ENCODE measurements at places on chromosomes 11 and 22. TPM values are rescaled to one million over a fixed set of nuclear protein-coding genes. Genes with fewer than 3 reads are reported as not detected.

GPR83 gene
- 0.04 TPM for polyA plus RNA-seq

DNA sequence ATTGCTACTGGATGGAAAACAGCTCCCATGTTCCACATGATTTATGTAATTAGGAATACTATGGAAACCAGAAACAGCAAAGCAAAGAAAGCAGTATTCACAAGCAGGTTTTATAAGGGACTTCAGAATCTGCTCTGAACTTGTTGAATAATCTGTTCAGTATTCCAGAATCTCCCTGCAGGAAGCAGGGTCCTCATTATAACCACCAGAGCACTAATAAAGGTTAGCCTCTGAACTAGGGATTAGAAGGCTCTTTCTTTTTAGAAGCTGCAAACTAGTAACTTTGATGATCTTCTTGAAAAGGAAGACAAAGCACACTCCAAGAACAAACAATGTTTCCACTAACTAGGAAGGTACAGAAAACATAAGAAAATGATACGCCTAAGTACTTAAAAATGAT lies 125.8 kb downstream of the DCDC1 start:
- H3K36me3 ChIP-seq: no peaks in the 10 kb centered on the region
- DNase-seq: no peak
- H3K4me3 ChIP-seq: no peak overlapping the region

DNA sequence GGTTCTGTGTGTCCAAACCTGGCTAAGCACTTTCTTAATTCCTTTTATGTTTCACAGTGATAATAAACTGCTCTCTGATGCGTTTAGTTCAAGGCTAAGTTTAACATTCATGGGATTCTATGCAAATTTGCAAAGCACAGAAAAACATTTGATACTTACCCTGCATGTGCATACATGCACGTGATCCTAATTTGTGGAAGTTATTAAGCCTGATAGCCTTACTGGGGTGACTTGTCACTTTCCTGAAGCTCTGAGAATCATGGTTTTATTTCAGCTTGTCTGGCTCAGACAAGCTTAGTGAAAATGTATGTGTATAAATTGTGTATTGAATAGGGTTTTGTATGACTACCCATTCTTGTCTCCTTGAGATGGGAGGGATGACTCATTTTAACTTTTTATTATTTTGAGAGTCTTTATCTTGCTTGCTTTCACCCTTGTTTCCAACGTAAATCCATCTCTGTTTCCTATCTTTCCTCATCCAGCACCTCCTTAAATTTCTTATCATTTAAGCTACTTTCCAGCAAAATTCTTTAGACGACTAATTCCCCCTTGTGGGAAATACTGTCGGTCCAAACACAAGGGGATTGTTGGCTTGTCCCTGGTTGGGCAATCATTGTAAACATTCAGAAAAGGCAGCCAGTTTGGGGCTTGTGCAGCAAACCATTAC lies 167.1 kb downstream of the C11orf91 start:
- no peaks in the 10 kb centered on the region for H3K27me3 ChIP-seq
- H3K36me3 ChIP-seq: no peaks in the 10 kb centered on the region

BDNF gene
- polyA plus RNA-seq: 0.35 TPM

- H3K36me3 ChIP-seq: no peaks in the 10 kb centered on the region
- H3K4me3 ChIP-seq: no peak overlapping the region
- H3K4me1 ChIP-seq: peaks cover 9% of the 10 kb centered on the region
- DNase-seq: no peak
- no peaks in the 10 kb centered on the region for H3K27me3 ChIP-seq
These were observed 100.3 kb upstream of the CLPB start for GRCh38 chr11:72534371-72535193.

GRCh38 chr11:104668797-104669463 lies 229.3 kb downstream of the CASP12 start:
- DNase-seq: peak; percentile 17
- no peaks in the 10 kb centered on the region for H3K36me3 ChIP-seq
- no peaks in the 10 kb centered on the region for H3K27me3 ChIP-seq
- H3K27ac ChIP-seq: no peak overlapping the region
- no peak overlapping the region for H3K4me3 ChIP-seq

NXPE1 gene
- polyA plus RNA-seq: not detected

GRCh38 chr22:35988030-35988429 lies 40.6 kb downstream of the RBFOX2 start:
- peaks cover 5% of the 10 kb centered on the region for H3K36me3 ChIP-seq
- DNase-seq: no peak
- no peaks in the 10 kb centered on the region for H3K27me3 ChIP-seq
- no peak overlapping the region for H3K4me3 ChIP-seq

C11orf42 gene
- not detected for polyA plus RNA-seq

GRCh38 chr11:72471005-72471898 lies 36.9 kb upstream of the CLPB start:
- H3K27ac ChIP-seq: no peak overlapping the region
- H3K4me3 ChIP-seq: no peak overlapping the region
- no peaks in the 10 kb centered on the region for H3K36me3 ChIP-seq
- no peak for DNase-seq

ALDH3B1 gene
- 0.08 TPM for polyA plus RNA-seq

C11orf71 gene
- 2.1 TPM for polyA plus RNA-seq

- no peak overlapping the region for H3K27ac ChIP-seq
- H3K4me1 ChIP-seq: no peaks in the 10 kb centered on the region
- H3K36me3 ChIP-seq: no peaks in the 10 kb centered on the region
- H3K4me3 ChIP-seq: no peak overlapping the region
- H3K27me3 ChIP-seq: peaks cover 4% of the 10 kb centered on the region
These were observed 165.4 kb downstream of the GRIK4 start for GRCh38 chr11:120676991-120677390.

DNA sequence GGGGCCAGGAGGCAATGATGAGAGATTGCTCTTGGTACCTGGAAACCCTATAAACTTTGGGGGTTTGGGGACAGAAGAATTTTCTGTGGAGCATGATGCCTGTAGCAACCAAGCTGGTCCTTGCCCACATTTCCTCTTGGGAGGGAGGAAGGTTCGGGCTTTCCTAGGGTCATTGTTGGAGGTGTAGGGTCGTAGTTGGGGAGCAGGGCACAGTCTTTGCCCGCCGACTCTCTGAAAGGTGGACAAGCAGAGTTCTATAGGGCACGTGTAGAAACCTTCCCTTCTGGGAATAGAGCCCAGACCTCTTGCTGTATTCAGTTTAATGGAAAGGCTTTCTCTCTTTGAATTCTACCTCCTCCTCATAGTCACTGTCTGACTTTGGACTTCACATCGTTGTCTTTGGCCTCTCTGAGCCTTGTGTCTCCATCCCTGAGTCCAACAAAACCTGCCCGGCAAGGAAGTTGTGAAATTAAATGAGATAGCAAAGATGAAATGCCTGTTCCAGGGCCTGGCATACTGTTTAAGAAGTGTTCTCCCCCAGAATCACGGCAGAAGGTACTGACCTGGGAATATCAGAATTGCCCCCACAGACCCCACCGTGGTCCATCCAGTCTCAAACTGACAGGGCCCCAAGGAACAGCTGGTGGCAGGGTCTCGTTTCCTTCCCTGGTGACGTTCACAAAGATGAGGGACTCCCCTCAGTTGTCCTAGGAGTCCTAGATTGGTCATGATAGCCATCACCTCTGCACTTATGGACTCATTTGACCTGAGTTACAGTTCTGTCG lies 1.6 kb downstream of the PRDM11 start:
- H3K4me3 ChIP-seq: peak overlapping the region; percentile 83
- H3K27ac ChIP-seq: no peak overlapping the region
- no peak for DNase-seq
- H3K4me1 ChIP-seq: peaks cover 14% of the 10 kb centered on the region

- H3K27me3 ChIP-seq: peaks cover 9% of the 10 kb centered on the region
- DNase-seq: no peak
- no peak overlapping the region for H3K27ac ChIP-seq
- H3K4me3 ChIP-seq: no peak overlapping the region
These were observed 39.4 kb upstream of the SEPTIN5 start for GRCh38 chr22:19674929-19675253.

GRCh38 chr11:16779436-16779835 lies 41.0 kb downstream of the C11orf58 start:
- H3K36me3 ChIP-seq: no peaks in the 10 kb centered on the region
- no peak for DNase-seq
- no peaks in the 10 kb centered on the region for H3K27me3 ChIP-seq

DNA sequence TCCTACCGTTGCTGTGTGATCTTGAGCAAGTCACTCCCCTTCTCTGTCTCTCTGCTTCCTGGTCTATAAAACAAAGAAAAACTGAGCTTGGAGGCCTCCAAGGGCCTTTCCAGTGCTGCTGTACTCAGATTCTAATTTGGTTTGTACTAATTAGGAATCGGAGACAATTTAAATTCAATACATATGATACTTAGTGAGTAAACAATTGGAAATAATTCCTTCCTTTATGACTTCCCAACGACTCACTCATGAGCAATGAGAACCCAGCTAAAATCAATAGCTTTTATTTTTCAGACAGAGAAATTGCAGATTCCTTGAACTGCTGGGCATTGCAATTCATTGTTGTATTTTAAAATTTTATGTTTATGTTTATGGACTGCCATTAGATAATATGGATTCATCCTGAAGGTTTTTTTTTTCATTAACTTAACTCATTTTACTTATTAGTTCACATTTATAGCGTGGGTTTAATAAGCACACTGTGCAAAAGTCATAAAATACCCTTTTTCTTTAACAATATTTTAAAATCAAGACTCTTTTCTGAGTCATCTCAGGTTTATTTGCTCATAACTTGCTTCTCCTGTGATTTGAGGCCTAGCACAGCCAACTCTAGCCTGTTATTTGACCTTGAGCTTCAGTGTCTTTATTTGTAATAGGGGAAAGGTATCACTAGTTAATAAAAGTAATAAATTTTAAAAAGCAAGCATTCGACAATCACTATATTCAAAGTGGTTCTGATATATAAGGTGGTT lies 95.8 kb downstream of the TP53I11 start:
- no peak for DNase-seq
- H3K4me3 ChIP-seq: no peak overlapping the region
- no peaks in the 10 kb centered on the region for H3K36me3 ChIP-seq
- no peak overlapping the region for H3K27ac ChIP-seq

ANO9 gene
- 17.7 TPM for polyA plus RNA-seq

GRCh38 chr11:88439356-88439755 lies 101.8 kb upstream of the CTSC start:
- no peaks in the 10 kb centered on the region for H3K27me3 ChIP-seq
- no peaks in the 10 kb centered on the region for H3K36me3 ChIP-seq
- peaks cover 20% of the 10 kb centered on the region for H3K4me1 ChIP-seq
- no peak overlapping the region for H3K4me3 ChIP-seq
- peak overlapping the region; percentile 55 for H3K27ac ChIP-seq
- DNase-seq: no peak

RANBP1 gene
- polyA plus RNA-seq: 278 TPM

- H3K4me3 ChIP-seq: no peak overlapping the region
- no peaks in the 10 kb centered on the region for H3K36me3 ChIP-seq
- no peak for DNase-seq
- peaks cover 7% of the 10 kb centered on the region for H3K4me1 ChIP-seq
- peaks cover 54% of the 10 kb centered on the region for H3K27me3 ChIP-seq
These were observed 926 bp downstream of the PGR start for GRCh38 chr11:101128571-101129202.

CHRM4 gene
- polyA plus RNA-seq: 0.06 TPM

- no peaks in the 10 kb centered on the region for H3K27me3 ChIP-seq
- no peak overlapping the region for H3K4me3 ChIP-seq
- H3K27ac ChIP-seq: no peak overlapping the region
- H3K4me1 ChIP-seq: no peaks in the 10 kb centered on the region
- no peak for DNase-seq
- H3K36me3 ChIP-seq: no peaks in the 10 kb centered on the region
These were observed 47.9 kb downstream of the MPPED2 start for GRCh38 chr11:30538251-30538650.

GRCh38 chr11:64006398-64006797 lies 20.2 kb downstream of the OTUB1 start:
- H3K27me3 ChIP-seq: peaks cover 30% of the 10 kb centered on the region
- no peaks in the 10 kb centered on the region for H3K36me3 ChIP-seq
- DNase-seq: no peak

DNA sequence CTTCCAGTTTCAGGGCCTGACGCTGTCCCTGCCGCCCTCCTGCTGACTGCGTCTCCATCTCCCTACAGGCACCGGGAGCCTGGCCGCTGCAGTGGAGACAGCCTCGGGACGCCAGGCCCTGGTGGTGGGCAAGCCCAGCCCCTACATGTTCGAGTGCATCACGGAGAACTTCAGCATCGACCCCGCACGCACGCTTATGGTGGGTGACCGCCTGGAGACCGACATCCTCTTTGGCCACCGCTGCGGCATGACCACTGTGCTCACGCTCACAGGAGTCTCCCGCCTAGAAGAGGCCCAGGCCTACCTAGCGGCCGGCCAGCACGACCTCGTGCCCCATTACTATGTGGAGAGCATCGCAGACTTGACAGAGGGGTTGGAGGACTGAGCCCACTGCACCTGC lies 7.0 kb downstream of the PDXP start:
- peaks cover 8% of the 10 kb centered on the region for H3K36me3 ChIP-seq
- H3K27ac ChIP-seq: no peak overlapping the region
- peaks cover under 1% of the 10 kb centered on the region for H3K4me1 ChIP-seq
- no peak for DNase-seq

NLRP10 gene
- polyA plus RNA-seq: 19.1 TPM

- H3K4me3 ChIP-seq: no peak overlapping the region
- no peaks in the 10 kb centered on the region for H3K36me3 ChIP-seq
- no peaks in the 10 kb centered on the region for H3K4me1 ChIP-seq
- no peak overlapping the region for H3K27ac ChIP-seq
- H3K27me3 ChIP-seq: peaks cover 22% of the 10 kb centered on the region
These were observed 48.1 kb upstream of the FGF3 start for GRCh38 chr11:69867076-69868005.

DNA sequence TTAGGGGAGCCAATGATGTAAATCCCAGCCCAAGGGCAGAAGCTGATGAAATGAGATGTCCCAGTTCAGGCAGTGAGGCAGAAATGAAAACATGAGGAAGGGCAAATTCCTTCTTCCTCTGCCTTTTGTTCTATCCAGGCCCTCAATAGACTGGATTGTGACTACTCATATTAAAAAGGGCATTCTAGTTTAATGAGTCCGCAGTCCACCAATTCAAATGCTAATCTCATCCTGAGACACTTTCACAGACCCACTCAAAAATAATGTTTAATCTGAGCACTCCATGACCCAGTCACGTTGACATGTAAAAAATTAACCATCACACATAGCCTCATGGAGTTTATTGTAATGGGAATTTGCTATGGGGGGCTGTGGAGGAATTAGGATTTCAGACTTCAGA lies 717.9 kb downstream of the OPCML start:
- DNase-seq: no peak
- no peaks in the 10 kb centered on the region for H3K36me3 ChIP-seq
- no peaks in the 10 kb centered on the region for H3K27me3 ChIP-seq
- H3K4me1 ChIP-seq: no peaks in the 10 kb centered on the region
- H3K4me3 ChIP-seq: no peak overlapping the region

GRCh38 chr11:4076774-4077173 lies 17.8 kb upstream of the RRM1 start:
- H3K27me3 ChIP-seq: no peaks in the 10 kb centered on the region
- H3K4me1 ChIP-seq: peaks cover 13% of the 10 kb centered on the region
- no peak overlapping the region for H3K27ac ChIP-seq
- no peak for DNase-seq
- peaks cover 8% of the 10 kb centered on the region for H3K36me3 ChIP-seq

DNA sequence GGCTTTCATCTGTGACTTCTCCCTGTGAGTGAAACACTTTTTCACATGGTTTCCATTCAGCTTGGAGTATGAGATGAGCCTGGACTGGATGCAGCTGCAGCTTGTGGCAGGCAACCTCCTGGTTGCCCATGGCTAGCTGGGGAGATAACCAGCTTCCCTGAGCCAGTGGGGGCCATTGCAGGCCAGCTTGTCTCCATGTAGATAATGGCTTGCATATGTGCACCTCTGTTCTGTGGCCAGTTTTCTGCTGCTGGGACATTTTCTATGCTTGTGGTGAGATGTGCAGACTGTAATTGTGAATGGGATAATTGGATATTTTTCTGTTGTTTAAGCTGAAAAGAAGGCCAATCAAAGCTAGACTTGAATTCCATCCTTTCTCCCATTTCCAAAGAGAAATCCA lies 38.5 kb downstream of the INSC start:
- no peak for DNase-seq
- H3K27me3 ChIP-seq: no peaks in the 10 kb centered on the region
- no peak overlapping the region for H3K27ac ChIP-seq

All from keratinocyte (primary cell).